ENCODE measurements at places on chromosomes 2 and 18.
A peak's percentile ranks its signal among the peaks of the same experiment; 100 is the strongest.

DNA sequence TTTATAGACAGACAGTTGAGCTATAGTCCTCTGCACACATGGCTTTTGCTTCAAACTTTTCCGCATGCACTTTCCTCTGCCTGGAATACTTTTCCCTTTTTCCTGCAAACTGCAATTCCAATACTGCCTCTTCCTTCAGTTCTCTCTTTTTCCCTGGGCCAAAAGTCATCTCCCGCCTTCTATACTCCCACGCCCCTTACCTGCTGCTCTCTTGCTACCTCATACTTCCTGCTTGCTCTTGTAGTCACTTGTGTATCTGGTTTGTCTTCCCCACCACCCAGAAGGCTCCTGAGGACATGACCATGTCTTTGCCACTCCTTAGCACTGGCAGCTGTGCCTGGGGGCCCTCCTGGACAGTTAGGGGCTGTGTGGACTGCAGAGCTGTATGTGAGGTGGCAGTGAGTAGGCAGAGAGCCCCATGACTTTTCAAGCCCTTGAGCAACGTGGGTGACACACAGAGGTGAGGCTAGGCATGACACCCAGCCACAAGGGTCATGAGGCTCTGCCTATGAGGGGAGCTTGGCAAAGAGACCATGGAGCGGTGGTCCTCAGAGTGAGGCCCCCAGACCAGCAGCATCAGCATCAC lies 23.2 kb downstream of the SPEG start:
- DNase-seq = no peak

DNA sequence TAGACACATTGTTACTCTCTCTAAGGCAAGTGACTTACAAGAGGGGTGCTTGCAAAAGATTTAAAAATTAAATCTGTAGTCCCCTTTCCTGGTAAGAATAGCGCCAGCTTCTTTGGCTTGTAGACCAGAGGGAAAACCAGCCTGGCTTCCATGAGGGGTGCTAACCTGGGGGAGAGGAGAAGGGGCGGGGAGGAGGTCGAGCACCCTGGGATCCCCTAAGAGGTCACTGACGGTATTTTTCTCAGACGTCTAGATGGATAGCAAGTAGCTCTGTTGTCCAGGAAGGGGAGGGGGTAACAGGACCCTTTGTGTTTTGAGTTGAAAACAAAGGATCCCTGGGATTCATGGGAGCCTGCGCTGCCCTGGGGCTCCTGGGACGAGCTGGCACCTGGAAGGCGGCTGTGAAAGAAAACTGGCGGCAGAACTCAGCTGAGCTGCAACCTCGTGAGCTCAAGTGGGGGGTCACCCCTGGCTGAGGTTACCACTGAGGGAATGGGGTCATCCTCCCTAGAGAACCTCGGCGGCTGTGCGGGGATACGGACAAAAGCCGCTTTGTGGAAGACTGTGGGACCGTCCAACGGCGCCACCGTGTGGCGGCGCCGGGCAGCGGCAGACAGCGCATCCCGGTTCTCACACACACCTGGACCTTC lies 37.8 kb upstream of the MRPL19 start:
- peak; percentile 33 for DNase-seq

GRCh38 chr2:44397447-44398175 lies 35.9 kb downstream of the CAMKMT start:
- DNase-seq = no peak

GRCh38 chr2:228771315-228771714 lies 499.8 kb downstream of the PID1 start:
- no peak for DNase-seq

- DNase-seq = no peak
These were observed 92.5 kb downstream of the KCNF1 start for GRCh38 chr2:11004199-11004598.

- no peak for DNase-seq
These were observed 39.1 kb upstream of the HS6ST1 start for GRCh38 chr2:128357506-128358370.

- DNase-seq = no peak
These were observed 471 bp upstream of the C2orf42 start for GRCh38 chr2:70191244-70191735.

DNA sequence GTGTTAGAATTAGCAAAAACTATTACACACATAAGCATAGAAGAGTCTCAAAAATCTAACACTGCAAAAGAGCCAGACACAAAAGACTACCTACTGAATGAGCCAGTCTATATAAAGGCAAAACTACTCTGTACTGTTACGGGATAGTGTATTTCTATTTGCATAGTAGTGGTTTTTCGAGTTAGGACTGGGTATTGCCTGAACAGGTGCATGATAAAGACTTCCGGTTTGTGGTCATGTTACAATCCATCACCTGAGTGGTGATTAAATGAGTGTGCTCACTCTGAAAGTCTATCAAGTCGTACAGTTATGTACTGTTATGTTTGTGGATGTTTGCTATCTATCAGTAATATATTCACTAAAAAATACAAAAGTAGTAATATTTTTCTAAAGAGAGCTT lies 523.3 kb upstream of the SYT4 start:
- DNase-seq = no peak

DNA sequence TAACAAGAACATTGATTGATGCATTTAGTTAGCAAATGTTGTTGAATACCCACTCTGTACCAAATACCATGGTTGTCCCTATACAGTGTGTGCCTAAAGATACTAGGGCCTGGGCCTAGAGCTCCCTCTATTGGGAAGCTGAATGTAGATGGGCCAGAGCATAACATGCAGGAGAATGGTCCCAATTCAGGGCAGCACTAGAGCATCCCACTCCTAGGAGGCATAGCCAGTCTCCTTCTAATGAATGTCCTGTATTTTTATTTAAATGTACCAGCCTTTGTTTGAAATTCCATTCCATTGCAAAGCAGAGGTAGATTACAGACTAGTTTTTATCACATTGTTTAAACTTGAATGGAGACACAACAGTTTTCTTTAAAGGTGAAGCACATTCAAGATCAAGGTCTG lies 90.6 kb downstream of the FEZ2 start:
- peak; percentile 14 for DNase-seq

GRCh38 chr18:13137670-13138419 lies 80.7 kb upstream of the LDLRAD4 start:
- DNase-seq = peak; percentile 85

DNA sequence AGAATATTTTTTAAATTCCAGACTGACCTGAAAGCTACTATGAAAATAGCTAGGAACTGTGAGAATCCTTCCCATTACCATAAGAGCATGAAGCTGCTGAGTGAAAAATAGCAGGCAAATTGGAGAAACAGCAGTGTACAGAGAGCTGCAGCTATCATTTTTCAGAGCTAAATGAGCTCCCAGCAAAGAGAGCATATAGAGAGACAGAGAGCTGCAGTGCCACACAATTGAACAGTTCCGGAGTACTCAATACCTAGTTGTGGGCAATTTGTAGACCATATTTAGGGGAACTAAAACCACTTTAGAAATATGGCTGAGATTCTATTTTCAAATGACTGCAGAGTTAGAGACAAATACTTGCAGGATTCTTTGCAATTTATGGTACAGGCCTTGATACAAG lies 645.3 kb downstream of the STK39 start:
- DNase-seq = no peak

GRCh38 chr18:49178736-49179135 lies 228.0 kb upstream of the SMAD7 start:
- no peak for DNase-seq

DNA sequence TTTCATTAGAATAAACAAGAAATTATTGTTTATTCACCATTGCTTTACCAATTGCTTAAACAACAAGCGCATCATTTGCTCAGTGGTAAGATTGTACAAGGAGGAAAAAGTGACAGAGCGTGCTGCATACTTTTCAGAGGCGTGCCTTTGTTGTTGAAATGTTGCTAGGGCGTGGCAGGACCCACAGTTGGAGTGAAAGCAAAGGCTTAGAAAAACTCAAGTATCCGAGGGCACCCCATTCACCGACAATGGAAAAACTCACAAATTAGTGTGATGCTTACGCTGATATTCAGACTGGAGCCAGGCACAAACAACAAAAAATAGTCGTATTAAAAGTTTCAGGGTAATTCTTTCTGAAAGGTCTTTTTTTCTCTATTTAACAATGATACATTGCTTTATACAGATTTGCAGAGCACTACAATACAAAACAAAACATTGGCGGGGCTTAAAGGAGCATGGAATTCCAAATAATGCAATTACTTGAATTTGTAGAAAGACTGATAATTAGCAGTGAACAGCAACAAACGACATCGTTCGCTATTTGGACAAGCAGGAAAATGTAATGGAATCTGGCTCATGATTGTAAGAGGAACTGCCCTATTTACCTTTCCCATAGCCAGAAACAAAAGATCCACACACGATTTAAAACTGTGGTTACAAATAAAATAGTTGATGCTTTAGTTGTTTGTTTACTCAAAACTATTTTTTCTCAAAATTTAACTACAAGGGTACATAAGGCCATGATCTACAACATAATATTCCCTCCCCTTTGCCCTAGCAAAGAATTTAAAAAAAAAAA lies 37.8 kb upstream of the RTTN start:
- no peak for DNase-seq

- DNase-seq = no peak
These were observed 198.3 kb downstream of the ACKR3 start for GRCh38 chr2:236767941-236768340.

DNA sequence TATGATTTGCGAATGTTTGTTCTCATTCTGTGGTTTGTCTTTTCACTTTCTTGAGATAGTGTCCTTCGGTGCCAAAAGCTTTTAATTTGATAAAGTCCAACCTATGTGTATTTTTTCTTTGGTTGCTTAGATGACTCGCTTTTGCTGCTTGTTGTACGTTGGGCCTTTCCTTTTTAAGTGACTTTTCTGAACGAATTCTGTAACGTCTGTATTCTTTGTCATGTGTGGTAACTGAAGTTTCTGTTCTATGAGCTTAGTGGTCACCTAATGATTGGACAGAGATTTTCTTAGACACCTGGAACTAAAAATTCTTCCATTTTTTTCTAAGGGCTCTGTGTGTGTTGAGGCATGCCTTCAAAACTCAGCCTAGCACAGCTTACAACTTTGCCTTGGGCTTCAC lies 19.6 kb upstream of the PROKR1 start:
- no peak for DNase-seq

DNA sequence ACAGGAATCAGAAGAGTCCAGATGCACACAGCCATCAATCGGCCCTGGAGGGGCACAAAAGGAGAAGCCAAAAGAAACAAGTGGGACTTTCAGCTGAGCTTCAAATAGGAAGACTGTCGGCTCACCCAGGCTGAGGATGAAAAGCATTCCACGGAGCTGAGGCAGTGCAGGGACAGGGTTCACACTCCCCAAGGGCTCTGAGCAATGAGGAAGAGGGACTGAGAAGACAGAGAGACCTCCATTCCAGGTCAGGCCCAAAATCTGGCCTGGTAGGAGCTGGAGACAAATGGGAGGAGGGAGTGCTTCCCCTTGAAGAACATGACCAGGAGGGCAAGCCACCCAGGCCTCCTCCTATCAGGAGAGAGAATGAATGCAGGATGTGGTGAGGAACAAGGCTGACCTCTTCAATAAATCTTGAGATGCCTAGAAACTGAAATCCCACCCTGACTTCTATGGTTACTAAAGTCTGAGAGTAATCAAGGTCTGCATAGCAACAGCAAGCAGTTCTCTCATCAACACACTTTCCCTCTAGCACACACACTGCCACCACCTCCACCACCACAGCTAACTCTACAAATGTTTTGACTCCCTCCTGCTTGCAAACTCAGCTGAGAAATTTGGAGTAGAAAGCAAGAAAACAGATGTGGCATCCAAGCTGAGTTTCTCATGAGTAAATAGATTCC lies 434.4 kb downstream of the TNS1 start:
- no peak for DNase-seq

DNA sequence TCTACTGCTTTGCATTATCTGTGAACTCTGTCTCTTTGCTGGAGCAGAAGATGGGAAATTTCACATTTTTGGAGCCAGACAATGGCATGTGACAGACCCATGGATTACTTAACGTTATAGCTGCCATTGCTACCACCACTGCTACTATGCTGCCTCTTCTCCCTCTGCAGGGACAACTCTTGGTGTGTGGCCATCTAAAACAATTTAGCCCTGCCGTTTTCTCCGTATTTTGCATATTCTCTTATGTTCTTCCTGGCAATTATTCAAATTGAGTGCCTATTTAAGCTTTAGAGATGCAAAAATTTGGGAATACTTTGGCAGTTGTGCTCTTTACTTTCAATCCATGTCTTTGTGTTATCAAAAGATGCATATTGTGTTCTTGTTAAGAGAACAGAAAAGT lies 386.8 kb downstream of the XIRP2 start:
- DNase-seq = no peak

- no peak for DNase-seq
These were observed 12.8 kb downstream of the RNF103 start for GRCh38 chr2:86610871-86611270.

DNA sequence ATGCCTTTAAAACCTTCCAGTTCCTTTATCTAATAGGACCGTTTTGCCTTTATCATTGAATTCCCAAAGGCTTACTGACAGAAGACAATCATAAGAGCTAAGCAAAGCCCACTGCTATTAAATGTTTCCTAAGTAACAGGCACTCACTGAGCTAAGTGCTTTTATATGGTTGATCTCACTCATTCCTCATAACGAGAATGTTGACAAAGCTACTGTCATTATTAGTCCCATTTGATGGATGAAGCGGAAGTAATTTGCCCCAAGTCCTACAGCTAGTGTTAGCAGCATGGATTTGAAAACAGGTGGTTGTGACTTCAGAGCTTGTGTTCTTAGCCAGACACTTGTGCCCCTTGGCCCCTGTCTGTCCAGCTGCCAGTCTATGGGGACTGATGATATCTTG lies 134.8 kb upstream of the SERPINE2 start:
- DNase-seq = no peak

DNA sequence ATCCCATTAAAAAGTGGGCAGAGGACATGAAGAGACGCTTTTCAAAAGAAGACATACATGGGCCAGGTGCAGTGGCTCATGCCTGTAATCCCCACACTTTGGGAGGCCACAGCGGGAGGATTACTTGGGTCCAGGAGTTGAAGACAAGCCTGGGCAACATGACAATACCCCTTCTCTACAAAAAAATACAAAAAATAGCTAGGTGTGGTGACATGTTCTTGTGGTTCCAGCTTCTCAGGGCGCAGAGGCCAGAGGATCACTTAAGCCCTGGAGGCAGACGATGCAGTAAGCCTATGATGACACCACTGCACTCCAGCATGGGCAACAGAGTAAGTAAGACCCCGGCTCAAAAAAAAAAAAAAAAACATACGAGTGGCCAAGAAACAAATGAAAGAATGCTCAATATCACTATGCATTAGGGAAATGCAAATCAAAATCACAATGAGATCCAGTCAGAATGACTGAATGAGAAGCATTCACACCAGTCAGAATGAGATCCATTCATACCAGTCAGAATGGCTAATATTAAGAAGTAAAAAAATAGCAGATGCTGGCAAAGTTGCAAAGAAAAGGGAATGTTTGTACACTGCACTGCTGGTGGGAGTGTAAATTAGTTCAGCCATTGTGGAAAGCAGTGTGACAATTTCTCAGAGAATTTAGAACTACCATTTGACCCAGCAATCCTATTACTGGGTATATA lies 550.2 kb upstream of the SLC39A10 start:
- no peak for DNase-seq

- DNase-seq = no peak
These were observed at the start of gene SLC8A1 for GRCh38 chr2:40451918-40452605. Gene SLC8A1, minus strand, starts transcription at chr2:40452090.
